MCF 10A (cell line): ENCODE measurements at places on chromosomes 2 and 18. TPM values are rescaled to one million over a fixed set of nuclear protein-coding genes. Genes with fewer than 3 reads are reported as not detected.

DNA sequence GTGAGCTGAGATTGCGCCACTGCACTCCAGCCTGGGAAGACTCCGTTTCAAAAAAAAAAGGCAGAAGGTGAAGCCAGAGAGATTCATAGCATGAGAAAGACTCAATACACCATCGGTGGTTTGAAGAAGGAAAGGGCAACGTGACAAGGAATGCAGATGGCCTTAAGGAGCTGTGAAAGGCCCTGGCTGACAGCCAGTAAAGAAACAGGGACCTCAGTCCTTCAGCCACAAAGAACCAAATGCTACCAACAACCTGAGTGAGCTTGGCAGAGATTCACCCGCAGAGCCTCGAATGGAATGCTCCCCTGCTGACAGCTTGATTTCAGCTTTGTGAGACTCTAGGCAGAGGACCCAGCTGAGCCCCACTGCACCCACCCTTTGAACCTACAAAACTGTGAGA lies 154.9 kb upstream of the NDUFV2 start:
- no peak for DNase-seq

DNA sequence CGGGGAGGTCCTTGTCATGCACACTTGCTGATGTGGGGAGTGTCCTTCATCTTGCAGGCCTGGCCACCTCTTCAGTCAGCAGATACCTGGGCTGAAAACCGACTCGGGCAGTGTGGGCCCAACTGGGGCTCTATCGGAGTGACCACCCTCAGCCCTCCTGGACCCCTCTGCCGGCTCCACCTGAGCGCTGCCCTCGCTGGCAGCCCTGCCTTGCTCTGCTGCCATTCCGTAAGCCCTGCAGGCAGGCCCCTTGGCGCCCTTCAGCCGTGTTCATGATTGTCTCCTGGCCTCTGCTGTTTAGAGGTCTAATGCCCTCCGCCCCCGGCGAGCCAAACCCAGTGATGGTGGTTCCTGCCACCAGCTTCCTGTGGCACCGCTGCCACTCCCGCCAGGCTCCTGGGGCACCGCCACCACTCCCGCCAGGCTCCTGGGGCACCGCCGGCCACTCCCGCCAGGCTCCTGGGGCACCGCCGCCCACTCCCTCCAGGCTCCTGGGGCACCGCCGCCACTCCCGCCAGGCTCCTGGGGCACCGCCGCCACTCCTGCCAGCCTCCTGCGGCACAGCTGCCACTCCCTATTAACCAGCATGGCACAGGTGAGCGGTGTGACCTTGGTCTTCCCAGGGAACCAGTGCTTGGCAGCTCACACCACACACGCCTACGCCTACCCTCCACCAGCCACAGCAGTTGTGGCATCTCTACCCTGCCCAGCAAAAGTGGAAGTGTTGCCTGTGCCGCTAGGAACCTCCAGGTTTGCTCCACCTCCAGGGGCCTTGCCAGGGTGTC lies 15.9 kb downstream of the CAPN10 start:
- no peak for DNase-seq

- DNase-seq: peak; percentile 67
Measured at GRCh38 chr2:157628477-157629415, at the start of gene ACVR1C. Gene ACVR1C, minus strand, starts transcription at chr2:157628864. Its CDS starts 220 bp downstream, at chr2:157628644.

DNA sequence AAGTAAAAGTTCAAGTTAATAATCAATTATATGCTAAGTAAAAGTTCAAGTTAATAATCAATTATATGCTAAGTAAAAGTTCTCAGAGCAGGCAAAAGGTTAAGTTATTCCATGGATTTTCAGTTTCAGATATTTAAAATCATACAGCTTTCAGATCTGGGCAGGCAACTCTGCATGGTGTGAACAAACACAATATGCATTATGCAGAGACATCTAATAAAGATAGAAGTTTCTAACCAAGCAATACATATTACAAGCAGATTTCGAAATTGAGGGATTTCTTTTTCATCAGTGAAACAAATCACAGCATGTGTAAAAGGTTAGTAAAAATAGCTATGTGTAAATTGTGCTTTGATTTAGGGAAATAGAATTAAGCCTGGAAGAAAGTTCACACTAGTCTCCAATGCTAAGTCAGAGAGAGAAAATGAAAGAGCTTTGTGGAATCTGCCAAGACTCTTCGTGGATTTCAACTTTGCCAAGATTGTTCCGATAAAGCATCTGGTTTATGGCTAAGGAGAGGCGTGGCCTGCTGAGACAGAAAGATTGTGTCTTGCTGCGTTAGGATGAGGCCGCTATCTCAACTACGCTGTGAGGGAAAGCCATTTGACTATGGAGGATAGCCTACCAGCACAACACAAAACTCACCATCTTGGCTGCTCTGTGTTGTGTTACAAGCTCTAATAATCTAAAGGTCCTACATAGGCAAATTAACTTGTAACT lies 60.1 kb upstream of the SLC16A14 start:
- no peak for DNase-seq

TRIM54 gene
- not detected in 2 replicates for total RNA-seq

SIX3 gene
- not detected in 2 replicates for total RNA-seq
